ENCODE measurements at places on chromosomes 12 and 14.

GRCh38 chr14:31300296-31300695, 92.7 kb upstream of the HECTD1 start:
- no peak for DNase-seq

GRCh38 chr12:89135976-89136634, 216.2 kb downstream of the DUSP6 start:
- no peak for DNase-seq

DNA sequence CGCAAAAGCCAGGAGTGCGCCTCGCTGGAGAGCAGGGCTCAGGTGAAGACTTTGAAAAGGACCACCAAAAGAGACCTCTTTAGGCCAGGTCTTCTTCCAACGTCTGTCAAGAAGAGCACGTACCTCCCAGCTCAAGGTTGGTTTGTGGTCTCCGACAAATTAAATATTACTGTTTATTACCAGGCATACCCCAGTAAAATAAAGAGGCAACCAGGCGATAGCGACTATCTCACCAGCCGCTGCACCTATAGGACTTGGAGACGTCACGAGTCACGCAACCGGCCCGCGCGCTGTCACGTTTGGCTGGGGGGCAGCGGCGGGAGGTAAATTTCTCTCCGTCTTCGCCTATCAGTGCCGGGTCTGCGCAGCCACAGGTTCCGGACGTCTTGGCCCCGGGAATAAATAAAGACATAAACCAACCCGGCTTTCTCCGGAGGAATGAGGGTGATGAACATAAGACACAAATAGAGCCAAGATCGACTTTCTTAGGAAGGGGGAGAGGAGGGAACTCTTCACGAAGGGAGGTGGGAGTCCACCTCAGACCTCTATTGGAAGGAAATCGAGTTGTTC, 2.0 kb upstream of the TBX5 start:
- no peak for DNase-seq

DNA sequence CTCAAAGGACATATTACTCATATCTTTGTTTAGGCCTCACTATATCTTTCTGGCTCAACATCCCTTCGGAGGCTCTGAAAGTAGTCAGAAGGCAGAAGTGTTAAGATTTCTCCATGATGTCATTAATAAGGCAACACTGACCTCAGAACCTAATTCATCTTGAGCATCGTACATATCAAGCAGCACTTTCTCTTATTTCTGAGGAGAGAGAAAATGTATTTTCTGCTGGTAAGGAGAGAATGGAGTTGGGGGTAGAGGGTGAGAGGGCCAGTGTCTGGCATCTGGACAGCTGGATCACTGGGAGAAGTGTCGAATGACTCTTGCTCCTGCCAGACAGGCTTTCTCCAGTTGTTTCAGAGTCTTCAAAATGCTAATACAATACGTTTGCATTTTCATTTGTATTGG, 213.2 kb upstream of the PRICKLE1 start:
- no peak for DNase-seq

Data from hippocampal formation (tissue), 2 donors.